ENCODE measurements at places on chromosomes 5 and 9.

DNA sequence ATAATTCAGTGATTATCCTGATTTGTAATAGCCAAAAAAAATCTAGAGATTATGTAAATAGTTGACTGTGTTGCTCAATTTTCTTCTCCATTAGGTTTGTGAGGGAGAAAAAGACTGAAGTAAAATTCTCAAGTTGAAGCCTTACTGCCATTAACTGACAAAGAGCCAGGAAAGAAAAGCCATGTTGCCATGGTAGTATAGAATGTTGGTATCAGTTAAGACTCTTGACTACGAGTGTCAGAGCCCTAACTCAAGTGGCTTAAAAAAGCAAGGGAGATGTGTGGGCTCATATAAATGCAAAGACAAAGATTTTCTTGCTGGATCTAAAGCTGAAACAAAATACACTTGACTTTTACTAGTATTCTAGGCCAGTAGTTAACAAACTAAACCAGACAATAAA, 571.7 kb downstream of the KCTD16 start:
- no peak for DNase-seq

- DNase-seq = no peak
These were observed 105.6 kb downstream of the NR6A1 start for GRCh38 chr9:124665391-124666058.

DNA sequence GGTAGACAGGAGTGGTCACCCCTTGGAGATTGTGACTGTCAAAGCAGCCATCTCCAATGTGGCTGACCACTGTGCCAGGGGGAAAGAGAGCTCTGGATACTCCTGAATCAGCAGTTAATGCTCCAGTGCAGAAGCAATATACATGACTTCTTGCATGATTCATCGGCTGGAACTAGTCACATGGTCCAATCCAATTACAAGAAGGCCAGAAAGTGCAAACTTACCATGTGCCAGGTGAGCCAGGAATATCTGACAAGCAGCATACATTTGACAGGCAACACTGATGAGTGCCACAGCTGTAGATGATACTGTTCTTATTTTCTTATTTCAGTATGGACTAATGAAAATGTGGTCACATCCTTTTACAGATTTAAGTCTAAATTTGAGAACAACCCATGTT, 440.0 kb upstream of the MPDZ start:
- no peak for DNase-seq

- DNase-seq = no peak
These were observed 62.0 kb downstream of the MAPKAP1 start for GRCh38 chr9:125644819-125645507.

DNA sequence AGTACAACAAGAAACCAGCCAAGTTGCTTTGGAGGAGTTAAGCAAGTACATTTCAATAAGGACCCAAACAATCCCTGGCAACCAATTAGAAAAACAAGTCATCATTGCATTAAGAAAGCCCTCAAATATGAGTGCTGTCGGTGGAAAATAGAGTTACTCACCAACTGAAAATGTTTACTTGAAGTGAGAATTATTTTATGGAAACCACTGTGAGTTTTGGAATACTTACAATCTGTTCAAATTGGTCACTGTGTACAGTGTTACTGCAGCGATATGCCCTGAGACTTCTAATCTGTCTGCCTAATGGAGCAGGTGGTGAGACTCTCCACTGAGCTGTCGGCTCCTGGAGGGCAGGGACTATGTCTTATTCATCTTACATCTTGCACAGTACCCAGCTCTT, 1073.2 kb upstream of the DMAC1 start:
- DNase-seq = no peak

GRCh38 chr9:32918628-32919027, 82.8 kb downstream of the APTX start:
- no peak for DNase-seq

DNA sequence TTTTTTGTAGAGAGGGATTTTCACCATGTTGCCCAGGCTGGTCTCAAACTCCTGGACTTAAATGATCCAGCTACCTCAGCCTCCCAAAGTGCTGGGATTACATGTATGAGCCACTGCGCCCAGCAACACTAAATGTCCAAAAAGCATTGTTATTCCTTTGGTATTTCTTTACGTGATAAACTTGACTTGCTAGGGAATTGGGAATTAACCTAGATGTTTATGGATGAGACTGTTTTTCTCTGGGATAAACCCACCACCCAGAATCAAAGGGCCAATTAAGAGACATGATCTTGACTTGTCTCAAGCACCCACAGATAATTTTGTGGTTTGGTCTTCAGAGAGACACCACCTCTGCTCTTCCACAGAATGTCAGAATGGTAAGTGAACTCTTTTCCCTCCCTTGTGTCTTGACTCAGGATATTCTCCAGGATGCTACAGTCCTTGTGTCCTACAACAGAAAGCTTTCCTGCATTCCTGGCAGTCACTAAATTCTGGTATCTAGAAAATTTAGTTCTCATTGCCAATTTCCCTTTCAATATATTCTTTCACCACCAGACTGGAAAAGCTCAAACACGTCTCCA, 55.7 kb downstream of the ALDH1A1 start:
- DNase-seq = no peak

- DNase-seq = no peak
These were observed 60.1 kb upstream of the HSPA9 start for GRCh38 chr5:138635265-138635664.

- DNase-seq = no peak
These were observed 6.3 kb downstream of the CRHBP start for GRCh38 chr5:76958991-76959767.

- peak; percentile 81 for DNase-seq
These were observed 79.9 kb downstream of the FNBP1 start for GRCh38 chr9:129962889-129963703.

DNA sequence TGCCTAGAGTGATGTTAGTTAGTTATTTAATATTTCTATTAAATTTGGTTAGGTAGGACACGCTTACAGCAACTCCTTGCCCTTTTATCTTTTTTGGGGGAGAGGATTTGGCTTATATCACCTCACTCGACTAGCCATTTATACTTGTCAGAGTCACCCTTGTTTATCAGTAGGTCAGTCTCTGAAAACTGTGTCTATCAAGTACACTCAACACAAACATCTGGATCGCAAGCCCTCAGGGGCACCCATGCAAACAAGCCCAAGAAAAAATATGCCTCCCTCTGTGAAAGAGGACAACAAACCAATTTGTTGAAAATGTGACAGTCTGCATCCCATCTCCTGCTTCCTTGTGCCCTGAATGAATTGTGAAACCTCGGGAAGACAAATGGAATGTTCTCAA, 139.9 kb downstream of the PLCXD3 start:
- DNase-seq = no peak

DNA sequence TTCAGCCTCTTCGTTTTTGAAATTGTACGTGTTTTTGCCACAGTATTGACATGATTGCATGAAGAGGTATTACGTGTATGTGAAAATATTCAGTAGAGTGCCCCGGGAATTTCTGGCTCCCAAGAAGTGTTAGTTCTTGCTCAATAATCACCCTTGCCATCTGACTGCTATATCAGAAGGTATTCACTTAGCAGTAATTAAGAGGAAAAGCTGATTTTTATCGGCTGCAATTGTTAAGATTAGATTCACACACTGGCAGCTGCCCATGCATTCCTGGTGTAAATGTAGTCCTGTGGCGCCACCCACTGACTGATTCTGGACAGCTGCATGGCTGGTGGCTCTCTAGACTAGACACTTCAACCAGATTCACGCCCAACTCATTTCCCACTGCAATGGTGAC, 440.1 kb upstream of the ADAMTS16 start:
- no peak for DNase-seq

DNA sequence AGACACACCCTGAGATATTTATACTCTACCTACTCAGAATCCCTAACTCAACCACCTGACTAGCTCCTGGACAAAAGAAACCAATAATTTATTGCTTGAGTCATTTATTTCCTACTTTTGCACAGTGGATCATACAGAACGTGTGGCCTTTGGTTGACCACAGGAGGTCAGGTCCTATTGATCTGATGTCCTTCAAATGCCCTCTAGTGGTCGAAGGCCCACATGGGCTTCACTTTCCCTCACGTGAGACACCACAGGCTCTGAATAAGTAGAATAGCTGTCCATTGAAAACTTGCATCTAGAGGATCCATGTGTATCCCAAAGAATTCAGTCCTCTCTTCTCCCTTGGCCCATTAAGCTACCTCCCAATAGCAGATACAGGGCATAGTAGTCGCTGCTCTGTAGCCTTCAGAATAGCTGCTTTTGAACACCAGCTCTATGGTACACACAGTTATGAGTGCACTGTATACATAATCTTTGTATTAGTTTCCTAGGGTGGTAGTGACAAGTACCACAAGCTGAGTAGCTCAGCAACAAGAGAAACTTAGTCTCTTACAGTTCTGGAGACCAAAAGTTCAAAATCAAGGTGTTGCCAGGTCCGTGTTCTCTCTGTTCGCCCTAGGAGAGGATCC, 177.6 kb upstream of the SMARCA2 start:
- peak; percentile 9 for DNase-seq

DNA sequence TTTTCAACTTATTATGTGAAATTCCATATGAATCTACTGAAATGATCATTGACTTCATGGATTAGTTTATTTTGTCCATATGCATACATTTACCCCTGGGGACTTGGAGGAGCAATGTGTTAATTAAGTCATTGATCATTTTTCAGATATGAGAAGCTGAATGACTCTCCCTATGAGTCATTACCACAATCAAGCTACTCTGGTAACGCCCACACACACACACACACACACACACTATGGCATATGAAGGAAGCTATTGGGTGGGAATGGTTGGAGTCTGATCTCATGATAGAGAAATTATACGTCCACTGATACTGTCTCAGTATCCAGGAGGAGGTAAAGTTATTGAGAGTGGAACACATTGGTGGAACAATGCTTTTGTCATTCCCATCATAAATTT, 528.9 kb downstream of the AGTPBP1 start:
- no peak for DNase-seq

Measured in CD4-positive, alpha-beta T cell treated with Interferon alpha-2 for 1 hour (primary cell).